Activated effector memory CD4-positive, alpha-beta T cell treated with Interleukin-2 at 50 U/mL for 16 hours (primary cell): ENCODE measurements at places on chromosomes 5 and 9.

GRCh38 chr5:38069360-38069759, 189.0 kb upstream of the EGFLAM start:
- DNase-seq: no peak

DNA sequence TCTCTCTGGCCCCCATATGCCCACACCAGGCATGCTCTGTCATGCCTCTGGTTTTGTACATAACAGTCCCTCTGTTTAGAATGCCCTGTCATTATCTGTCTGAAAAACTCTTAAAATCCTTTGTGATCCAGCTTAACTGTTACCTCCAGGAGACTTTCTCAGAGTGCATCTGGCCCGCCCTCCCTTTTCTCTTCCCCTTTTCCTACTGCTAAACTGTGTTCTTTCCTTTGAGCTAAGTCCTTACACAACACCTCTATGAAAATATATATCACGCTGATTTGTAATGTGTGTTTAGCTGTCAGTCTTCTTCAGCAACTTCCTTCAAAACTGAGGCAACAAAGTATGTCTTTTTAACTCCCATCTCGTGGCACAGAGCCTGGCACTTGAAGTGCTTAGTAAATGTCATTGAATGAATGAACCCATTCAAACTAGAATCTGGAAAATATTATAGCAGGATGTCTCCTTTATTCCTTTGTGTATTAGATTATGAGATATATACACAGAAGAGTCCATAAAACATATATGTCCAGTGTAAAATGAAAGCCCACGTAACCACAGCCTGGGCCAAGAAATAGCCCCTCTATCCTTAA, 166.2 kb upstream of the KLF9 start:
- no peak for DNase-seq

- DNase-seq: peak; percentile 65
Observed at GRCh38 chr9:128191406-128192046, at the start of gene CIZ1. Gene CIZ1, minus strand, starts transcription at chr9:128191572. Its CDS starts 715 bp downstream, at chr9:128190857.

DNA sequence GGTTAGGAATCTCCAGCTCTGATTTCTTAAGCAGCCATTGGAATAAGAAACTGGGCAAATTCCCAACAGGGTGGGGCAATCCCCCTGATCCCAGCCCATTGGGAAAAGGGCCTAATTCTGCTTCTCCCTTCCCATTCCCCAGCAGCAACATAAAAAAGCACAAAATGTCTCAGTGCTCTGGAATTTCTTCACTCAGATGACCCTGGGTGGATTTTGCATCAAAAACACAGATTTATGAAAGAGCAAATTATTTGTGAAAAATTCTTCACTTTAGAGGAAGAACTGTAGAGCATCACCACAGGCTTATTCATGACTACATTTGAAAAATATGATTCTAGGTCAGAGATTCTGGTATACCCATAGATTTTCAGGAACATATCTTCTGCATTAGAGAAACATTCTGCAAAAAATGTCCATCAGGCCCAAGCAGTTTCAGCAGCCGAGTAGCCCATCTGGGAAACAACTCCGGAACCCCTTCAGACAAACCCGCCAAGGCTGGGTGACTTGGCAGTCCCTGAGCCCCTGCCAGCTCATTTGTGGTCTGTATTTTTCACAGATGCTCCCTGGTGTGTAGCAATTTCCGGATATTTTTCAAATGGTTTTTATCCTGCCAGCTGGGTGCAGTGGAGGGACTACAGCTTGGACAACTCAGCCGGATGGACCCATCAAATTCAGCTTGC, 102.1 kb upstream of the RANBP3L start:
- no peak for DNase-seq

DNA sequence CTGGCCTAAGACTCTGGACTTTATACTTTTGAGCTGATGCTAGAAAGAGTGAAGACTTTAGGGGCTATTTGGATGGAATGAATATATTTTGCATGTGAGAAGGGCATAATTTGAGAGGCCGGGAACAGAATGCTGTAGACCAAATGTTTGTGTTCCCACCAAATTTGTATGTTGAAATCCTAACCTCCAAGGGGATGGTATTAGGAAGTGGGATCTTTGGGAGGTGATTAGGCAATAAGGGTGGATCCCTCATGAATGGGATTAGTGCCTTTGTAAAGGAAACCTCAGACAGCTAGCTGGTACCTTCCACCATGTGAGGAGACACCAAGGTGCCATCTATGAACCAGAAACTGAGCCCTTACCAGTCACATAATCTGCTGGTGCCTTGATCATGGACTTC, 165.1 kb upstream of the S1PR3 start:
- DNase-seq: no peak

DNA sequence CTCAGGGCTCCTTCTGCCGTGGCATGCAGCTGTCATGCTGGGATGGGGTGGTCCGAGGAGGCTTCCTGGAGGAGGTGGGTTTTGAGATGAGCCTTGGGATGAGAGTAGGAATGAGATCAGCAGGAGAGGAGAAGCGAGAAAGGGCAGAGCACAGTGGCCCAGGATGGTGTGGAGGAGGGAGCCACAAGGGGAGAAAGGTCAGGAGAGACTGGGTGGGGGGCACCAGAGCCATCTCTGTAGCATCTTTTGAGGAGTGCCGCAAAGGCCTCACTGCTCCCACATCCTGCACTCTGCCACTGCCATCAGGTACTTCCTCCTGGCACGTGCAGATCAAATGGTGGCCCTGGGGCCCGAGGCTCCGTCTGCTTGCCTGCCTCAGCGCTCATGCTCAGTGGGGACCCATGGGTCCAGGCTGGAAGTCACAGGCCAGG, 150.2 kb downstream of the MACROH2A1 start:
- no peak for DNase-seq

DNA sequence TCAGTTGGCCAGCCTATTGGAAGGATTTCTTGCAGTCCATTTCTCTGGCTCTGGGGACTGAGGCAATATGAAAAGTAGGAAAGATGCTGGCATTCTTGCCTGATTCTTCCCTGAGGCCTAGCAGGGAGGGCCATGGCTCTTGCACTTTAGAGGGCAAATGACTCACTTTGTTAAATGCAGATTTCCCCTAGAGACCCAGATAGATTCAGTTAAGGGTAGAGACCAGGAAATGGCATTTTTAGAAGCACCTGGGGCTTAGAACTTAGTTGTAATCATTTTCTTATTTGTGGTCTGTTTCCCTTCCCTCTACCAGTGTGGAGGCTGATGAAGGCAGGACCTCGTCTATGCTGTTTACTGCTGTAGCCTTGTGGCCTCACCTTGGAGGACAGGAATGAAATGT, 112.8 kb upstream of the NR3C1 start:
- no peak for DNase-seq

DNA sequence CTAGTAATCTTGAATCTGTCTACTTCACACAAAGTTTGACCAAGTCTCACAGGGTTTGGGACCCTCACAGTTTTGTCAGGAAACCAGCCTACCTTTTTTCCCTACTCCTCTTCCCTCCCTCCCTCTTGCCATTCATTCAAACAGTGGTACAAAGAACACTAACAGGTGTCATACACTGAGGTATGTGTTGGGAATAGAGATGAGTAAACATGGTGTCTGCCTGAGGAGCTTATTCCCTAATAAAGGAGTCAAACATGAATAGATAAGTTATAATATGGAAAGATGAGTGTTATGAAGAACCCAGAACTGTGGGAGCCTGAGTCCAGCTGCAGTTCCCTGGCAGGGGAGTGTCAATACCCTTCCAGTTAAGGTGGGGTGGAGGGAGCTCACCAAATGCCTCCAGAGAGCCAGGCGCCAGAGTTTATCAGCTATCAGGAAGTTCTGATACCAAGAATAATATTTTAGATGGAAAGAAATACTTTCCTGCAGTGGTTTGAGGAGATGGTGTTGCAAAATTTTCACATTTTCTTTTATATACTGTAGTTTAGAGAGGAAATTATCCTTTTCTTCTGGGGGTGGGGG, 183.4 kb upstream of the NR3C1 start:
- no peak for DNase-seq

DNA sequence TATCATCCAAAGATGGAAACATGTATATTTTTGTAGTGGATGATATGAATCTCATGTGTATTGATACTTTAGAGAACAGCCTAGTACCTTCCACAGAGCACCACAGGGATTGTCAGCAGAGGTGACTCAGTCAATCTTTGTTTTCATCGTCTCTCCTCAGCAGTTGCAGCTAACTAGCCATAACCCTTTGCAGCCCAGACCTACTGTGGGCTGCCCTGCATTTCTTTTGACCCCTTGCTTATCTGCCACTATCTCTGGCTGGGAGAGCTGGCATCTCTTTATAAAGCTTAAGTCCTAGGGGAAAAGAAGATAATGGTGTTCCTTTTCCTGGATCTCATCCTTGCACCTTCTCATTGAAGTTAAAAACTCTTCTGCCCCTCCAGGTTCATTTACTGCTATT, 28.7 kb downstream of the HMGCR start:
- no peak for DNase-seq

DNA sequence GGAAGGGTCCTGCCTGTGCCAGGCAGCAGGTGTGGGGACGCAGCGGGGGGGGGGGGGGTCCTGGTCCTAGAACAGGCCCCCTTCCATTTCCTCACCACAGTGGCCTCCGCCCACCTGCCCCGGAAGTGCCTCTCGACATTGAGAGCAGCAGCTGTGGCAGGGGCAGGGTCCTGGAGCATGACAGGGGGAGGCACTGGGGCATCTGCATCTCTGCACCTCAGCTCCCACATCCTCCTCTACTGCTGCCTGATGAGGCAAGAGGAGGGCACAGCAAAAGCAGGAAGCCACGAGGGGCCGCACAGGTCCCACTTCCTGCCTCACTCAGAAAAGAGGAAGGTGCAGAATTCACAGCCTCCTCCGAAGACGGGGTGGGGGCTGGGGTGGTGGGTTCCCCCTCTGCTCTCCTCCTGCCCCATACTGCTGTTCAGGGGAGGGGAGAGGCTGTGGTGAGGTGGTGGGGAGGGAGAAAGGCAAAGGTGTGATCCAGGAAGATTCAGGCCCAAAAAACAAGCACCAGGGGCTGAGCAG, 14.8 kb downstream of the AKNA start:
- peak; percentile 84 for DNase-seq

DNA sequence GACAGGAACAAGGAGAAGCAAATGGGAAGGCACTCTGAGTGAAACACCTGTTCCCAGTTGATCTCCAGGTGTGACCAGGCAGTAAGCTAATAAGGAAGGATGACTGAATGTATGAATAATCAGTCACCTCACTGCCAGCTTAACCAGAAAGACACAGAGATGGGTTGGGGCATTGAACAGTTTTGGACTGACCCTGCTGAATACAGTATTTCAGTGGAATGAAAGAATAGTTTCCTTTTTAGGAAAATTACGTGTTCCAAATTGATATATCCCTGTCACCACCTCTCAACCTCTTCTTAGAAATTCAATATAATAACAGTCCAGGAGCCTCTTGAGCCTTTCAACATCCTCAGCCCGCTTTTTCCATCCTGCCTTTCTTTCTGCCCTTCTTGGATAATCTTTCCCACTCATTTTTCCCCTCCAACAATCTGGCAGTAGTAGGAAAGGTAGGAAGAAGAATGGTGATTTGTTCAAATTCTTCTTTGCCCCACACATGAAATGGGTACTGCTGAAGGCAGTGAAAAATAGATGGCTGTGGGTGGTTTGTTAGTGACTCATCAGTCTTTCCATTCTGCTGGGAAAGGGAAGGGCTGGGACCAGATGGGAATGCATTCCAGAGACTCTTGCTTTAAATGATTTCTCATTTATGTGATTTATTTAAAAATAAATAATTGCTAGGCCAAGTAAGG, 117.9 kb downstream of the ZSWIM6 start:
- no peak for DNase-seq

DNA sequence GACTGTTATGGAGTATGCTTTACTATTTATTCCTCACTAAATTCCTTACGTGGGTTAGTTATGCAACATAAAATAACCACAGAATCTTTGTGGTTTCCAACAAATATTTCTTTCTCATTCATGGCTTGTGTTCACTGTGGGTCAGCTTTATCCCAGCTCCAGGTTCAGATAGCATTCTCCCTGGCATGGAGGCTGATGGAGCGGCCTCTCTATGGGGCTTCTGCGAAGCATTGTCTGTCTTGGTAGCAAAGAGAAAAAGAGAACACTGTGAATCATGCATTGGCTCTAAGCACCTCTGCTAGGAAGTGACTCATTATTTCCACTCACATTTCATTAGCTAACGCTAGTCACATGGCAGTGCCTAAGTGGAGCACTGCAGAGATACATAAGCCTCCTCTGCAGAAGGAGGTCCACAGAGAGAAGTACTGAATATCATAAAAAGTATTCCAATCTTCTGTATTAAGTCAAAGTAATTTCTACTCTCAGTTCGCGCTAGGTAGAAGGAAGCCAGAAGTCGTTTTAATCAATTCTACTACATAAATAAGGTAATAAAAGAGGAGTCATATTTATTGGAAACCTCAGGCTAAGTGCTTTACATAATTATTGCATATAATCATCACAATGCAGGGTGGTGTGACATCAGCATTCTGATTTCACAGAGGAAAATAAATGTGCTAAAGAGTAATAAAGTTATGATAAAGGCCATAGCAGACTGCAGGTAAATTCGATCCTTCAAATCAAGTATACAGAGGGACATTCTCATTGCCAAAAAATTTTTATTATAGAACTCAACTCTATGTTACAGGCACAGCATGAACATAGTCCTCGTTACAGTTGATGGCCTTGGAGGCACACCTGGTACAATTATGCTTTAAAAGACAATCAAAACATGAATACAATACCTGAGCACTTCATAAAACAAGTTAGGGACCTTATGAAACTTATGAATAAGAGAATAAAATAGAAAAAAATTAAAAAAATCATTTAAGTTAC, 531.1 kb downstream of the CETN3 start:
- DNase-seq: no peak

GRCh38 chr5:153157156-153157555, 333.3 kb upstream of the GRIA1 start:
- DNase-seq: no peak

- no peak for DNase-seq
Observed at GRCh38 chr5:130652176-130652575, 512.9 kb downstream of the HINT1 start.

GRCh38 chr5:170495825-170496661, 7.8 kb upstream of the KCNIP1 start:
- no peak for DNase-seq

- DNase-seq: no peak
Observed at GRCh38 chr9:959914-960313, 16.5 kb upstream of the DMRT3 start.

DNA sequence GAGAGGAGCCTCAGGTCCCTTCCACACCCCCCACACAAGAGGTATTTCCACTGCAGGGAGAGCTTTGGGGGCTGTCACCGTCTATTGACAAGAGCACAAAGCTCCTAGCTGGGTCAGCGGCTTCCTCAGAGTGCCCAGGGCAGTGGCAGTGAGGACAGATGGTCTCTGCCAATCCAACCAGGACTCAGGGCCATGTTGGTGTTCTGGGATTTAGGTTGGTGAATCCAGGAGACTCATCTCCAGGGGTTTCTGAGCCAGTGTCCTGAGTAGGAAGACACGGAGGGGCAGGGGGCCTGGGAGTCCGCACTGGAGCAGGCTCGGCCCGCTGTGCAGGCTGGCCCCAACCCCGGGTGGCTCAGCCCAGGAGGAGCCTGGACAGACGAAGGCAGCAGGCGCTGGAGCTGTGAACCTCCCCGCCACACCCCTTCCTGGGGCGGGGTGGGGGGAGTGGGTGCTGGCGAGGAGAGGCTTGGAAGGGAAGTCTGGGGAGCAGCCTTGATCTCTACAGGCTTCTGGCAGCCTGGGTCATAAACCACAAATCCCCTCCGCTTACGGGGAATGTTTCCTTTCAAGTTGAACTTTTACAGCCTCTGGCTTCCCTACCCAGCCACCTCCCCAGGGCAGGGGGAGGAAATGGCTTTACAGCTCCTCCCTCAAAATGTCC, 19.6 kb downstream of the CRB2 start:
- DNase-seq: no peak
